Osteoblast (primary cell): ENCODE measurements at places on chromosomes 1 and 21. TPM values are rescaled to one million over a fixed set of nuclear protein-coding genes. Genes with fewer than 3 reads are reported as not detected.

Gene KCNE2
- not detected in 2 replicates for total RNA-seq

Gene HEATR1
- 34.2 and 39.4 TPM in 2 replicates for total RNA-seq

Gene CR2
- total RNA-seq, result not detected in 2 replicates

Gene AQP10
- not detected in 2 replicates for total RNA-seq

Gene RPE65
- not detected in 2 replicates for total RNA-seq

Gene PBXIP1
- total RNA-seq, result 90.1 and 92.8 TPM in 2 replicates

Gene TRIM67
- 0.29 and 0.36 TPM in 2 replicates for total RNA-seq

Gene FAAP20
- 18.6 and 25.3 TPM in 2 replicates for total RNA-seq

Gene PDC
- not detected in 2 replicates for total RNA-seq

Gene PLA2G2F
- total RNA-seq, result not detected in 2 replicates

Gene COL9A2
- total RNA-seq, result 0.36 and 0.88 TPM in 2 replicates

Gene PROK1
- not detected in 2 replicates for total RNA-seq

Gene CFAP141
- total RNA-seq, result not detected in 2 replicates

Gene RGS7
- 0.36 and 0.59 TPM in 2 replicates for total RNA-seq

Gene CFAP45
- 0.29 and 0.36 TPM in 2 replicates for total RNA-seq

Gene GPR153
- 2.9 and 4.0 TPM in 2 replicates for total RNA-seq

Gene CDA
- total RNA-seq, result 0.59 and 1.1 TPM in 2 replicates

Gene SPRR1B
- total RNA-seq, result not detected in 2 replicates

Gene SGIP1
- total RNA-seq, result 17.4 and 31.5 TPM in 2 replicates

Gene GPA33
- not detected in 2 replicates for total RNA-seq

Gene CALML6
- 0.29 and 0.36 TPM in 2 replicates for total RNA-seq

Gene FYB2
- total RNA-seq, result not detected in 2 replicates

Gene CELA2A
- not detected in 2 replicates for total RNA-seq

Gene COL24A1
- total RNA-seq, result 1.1 and 1.8 TPM in 2 replicates

Gene C4BPA
- not detected in 2 replicates for total RNA-seq

Gene CCDC24
- total RNA-seq, result 2.4 and 2.9 TPM in 2 replicates

Gene RGS18
- 0.36 and 0.88 TPM in 2 replicates for total RNA-seq

Gene NIBAN1
- 53.6 and 66.2 TPM in 2 replicates for total RNA-seq

Gene NBPF6
- total RNA-seq, result 0.36 TPM in 1 of 2 replicates, not detected in the other

Gene CLDN8
- total RNA-seq, result not detected in 2 replicates

Gene COL11A1
- total RNA-seq, result 158 and 185 TPM in 2 replicates

Gene MARK1
- 0.72 and 1.5 TPM in 2 replicates for total RNA-seq

Gene OR10Z1
- not detected in 2 replicates for total RNA-seq

Gene HLX
- 7.4 and 9.0 TPM in 2 replicates for total RNA-seq

Gene MROH9
- under 0.01 and 0.88 TPM in 2 replicates for total RNA-seq
